ENCODE measurements at places on chromosomes 7 and 10.

- DNase-seq: no peak
Measured at GRCh38 chr7:13952921-13953320, 36.5 kb downstream of the ETV1 start.

GRCh38 chr10:115604627-115605026 lies 511.5 kb downstream of the ATRNL1 start:
- DNase-seq: no peak

- DNase-seq: peak; percentile 63
Measured at GRCh38 chr7:135247746-135248471, 14.3 kb downstream of the STRA8 start.

DNA sequence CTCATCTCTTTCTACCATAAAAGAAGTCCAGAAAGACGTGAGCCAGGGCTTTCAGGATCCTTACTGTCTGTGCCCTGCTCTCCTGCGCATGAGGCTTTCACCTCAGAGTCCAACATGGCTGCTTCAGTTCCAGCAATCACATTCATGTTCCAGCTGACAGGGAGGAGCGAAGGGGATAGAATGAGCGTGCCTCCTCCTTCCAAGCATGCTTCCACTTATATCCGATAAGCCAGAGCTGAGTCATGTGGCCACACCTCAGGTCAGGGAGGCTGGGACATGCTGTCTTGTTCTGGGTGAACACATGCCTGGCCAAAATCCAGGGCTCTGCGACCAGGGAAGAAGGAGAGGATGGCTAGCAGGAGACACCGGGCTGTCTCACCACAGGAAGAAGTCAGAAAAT lies 248.2 kb downstream of the SKAP2 start:
- DNase-seq: no peak

DNA sequence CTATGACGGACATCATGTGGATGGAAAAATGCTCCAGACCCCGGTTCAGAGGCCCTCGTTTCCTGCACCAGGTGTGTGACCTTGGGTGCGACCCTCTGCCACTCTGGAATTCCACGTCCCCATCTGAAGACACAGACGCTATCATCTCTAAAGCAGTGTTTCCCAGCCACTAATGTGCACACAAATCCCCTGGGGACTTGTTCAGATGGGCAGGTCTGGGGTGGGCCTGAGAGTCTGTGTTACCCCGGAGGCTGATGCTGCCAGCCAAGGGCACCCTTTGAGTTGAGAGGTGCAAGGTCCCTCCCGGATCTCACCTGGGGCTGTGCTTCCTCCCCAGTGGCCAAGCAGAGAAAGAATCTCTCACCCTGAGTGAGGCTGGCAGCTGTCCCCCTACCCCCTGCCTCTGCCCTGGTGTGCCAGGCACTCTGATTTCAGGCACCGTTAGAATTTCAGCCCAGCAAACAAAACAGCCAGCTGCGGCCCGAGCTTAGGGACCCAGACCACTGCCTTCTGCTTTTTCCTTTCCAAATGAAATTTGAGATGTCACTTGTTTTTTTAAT lies 90.0 kb downstream of the SLIT1 start:
- DNase-seq: no peak

DNA sequence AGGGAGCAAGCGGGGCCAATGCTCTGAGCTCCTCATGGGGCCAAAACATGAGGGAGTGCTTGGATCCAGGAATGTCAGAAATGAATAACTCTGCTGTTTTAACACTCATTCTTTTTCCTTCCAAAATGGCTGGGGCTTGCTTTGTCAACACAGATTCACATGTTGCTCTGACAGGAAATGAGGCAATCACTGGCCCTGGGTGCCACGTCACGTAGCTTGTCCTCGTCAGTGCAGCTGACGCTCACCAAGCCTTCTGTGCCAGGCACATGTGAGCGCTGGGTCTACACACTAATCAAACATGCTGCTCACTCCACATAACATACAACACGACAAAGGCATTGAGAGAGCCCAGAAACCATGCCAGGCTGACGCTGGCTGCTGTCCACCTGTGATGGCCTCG lies 198.9 kb downstream of the WDR37 start:
- DNase-seq: no peak

DNA sequence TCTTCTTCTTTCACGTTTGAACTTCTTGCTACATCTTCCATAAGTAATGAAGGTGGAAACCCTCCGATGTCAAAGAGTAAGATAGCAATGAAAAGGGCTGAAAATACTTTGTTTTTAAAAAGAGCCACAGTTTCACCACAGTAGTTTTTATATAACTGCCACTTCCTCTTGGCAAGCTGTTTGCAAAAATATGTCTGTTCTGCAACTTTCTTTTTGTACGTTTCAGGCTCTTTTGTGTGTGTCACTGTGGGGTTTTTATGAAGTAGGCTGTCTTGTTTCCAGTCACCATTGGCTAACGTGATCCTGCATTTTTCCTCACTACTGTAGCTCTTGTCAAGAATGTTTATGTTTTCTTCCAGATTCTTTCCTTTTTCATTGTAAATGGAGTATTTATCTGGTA lies 55.6 kb downstream of the SLC16A9 start:
- no peak for DNase-seq

DNA sequence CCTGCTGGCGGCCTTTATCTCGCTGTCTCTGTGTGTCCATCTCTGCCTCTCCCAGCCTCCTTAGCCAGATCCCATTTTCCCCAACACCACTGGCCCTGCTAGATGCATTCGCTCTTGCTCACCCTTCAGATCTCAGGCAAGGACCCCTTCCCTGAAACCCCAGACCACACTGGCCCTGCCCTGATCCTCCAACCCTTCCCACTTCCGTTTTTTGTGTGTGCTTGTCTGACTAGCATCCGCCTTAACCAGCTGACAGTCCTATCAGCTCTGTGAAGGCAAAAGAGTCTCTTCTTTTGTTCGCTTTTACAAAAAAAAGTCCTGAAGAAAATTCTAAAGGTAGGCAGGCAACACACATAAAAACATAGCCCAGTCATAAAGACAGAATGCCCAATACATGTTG lies 28.7 kb downstream of the CHST15 start:
- no peak for DNase-seq

GRCh38 chr7:66627881-66628360 lies 760 bp upstream of the KCTD7 start:
- DNase-seq: peak; percentile 71

DNA sequence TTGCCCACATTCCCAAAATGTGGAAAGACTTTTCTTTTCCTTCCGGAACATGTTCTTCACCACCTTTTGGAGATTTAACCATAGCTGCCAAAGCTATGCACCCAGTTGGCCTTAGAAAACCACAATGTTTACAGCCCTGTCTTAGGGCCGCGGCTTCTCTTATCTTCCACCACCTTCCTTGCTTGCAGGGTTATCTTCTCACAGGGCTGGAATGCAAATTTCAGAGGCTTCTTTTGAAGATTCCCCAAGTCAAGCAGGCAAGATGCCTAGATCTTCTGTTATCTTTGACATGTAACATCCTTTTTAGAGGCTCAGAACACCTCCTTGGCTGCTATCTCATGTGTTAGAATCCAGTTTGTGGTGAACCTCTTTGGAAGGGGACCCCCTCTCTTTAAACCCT lies 11.1 kb downstream of the KCTD7 start:
- no peak for DNase-seq

GRCh38 chr7:7208520-7208919 lies 26.2 kb downstream of the C1GALT1 start:
- DNase-seq: no peak

DNA sequence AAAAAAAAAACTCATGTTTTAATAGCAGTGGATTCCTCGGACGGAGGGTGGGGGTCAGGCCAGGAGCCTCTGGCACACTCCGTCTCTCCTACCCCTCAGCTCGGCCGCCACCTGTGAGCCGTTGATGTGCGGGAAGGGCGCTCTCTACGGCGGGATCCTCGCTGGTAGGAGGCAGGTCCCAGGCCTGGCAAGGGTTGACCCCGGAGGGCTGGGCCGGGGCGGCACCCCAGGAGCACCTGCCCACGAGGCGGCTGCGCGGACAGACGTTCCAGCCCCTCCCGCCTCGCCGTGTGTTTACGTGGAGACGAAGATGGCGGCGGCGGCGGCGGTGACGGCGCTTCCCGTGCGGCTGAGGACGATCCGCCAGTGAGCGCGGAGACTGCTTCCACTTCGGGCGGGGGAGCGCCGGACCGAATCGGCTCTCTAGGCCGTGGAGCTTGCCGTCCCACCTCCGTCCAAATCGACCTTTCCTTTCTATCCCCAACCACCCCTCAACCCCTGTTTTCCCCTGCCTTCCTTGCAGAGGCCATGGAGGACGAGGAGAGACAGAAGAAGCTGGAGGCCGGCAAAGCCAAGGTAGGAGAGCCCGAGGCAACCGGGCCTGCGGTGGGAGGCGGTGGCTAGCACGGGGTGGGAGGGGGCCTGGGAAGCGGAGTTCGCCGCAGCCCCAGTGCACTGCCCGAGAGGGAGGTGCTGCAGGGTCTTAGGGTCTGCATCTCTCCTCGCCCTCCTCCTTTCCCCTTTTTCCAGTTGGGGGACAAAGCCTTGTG lies at the start of gene AKAP9:
TSS of gene AKAP9 (plus strand) at position 291 of the 770 bp plus-strand sequence. CDS start at position 529, 238 bp downstream.
- DNase-seq: peak; percentile 95

DNA sequence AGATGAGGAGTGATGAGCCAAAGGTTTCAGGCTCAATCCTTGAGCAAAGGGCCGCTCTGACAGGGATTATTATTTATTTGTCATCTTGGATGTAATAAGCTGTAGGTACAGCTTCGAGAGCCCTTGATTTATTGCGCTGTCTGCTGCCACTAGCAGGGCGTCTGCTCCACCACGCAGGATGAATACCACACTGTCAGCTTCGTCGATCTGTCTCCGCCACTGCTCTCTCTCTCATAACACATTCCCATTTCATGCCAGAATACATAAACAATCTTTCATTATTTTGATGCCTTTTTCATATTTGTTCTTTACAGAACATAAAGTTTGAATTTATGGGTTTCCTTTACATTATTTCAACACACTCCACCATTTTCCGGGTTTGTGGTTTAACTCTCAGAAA lies 276.6 kb downstream of the LRMDA start:
- no peak for DNase-seq

- no peak for DNase-seq
Measured at GRCh38 chr10:120012131-120012400, 119.5 kb downstream of the SEC23IP start.

DNA sequence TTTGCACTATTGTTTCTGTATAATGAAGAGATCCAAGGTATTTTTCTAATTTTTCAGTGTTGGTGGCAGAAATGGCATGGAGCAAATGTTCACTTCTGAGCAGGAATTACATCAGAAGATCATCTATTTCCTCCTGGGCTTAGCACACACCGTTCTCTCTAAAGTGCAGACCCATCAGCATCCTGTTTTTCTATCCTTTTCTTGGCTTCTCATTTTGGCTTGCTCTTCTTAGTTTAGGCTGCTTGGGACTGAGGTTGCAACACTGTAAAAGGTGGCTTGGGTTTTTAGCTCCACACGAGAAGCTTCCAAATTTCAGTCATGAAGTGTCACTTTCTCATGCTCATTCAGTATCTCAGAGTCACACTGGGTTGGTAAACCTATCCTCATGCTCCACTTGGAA lies 79.9 kb upstream of the SMIM30 start:
- no peak for DNase-seq

GRCh38 chr10:110209454-110209925 lies 2.1 kb downstream of the MXI1 start:
- peak; percentile 44 for DNase-seq

DNA sequence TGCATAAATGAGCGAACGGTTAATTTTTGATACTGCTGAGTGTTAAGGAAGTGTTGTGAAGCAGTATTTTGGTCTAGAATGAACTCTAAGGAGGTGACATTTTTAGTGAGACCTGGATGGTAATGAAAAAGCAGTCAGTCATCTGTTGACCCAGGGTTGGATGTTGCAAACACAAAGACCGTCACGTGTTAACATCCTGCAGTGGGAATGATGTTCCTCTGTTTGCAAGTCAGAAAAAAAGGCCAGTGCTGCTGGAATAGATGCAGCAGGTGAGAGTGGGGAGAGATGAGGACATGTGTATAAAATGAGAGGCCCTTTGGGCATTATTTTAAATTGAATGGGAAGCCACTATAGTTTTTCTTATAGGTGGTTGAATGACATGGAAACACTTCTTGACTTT lies 39.3 kb downstream of the INSYN2A start:
- DNase-seq: no peak

GRCh38 chr7:144720710-144721109 lies 115.1 kb downstream of the TPK1 start:
- DNase-seq: no peak

GRCh38 chr7:27872356-27873275 lies 132.7 kb downstream of the TAX1BP1 start:
- DNase-seq: no peak

DNA sequence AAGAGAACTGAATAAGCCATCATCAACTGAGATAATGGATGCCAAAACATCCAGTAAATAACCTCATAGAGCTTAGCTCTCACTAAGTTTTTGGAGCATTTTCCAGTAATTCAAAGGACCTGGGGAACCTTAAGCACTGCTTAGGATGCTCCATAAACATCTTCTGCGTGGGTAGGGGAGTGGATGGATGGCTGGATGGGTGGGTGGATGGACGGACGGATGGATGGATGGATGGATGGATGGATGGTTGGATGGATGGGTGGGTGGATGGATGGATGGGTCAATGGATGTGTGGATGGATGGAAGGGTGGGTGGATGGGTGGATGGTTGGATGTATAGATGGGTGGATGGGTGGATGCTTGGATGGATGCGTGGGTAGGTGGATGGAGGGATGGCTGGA lies 9.0 kb downstream of the CYP2E1 start:
- DNase-seq: no peak

GRCh38 chr7:50733552-50733951 lies 49.1 kb downstream of the GRB10 start:
- peak; percentile 82 for DNase-seq

DNA sequence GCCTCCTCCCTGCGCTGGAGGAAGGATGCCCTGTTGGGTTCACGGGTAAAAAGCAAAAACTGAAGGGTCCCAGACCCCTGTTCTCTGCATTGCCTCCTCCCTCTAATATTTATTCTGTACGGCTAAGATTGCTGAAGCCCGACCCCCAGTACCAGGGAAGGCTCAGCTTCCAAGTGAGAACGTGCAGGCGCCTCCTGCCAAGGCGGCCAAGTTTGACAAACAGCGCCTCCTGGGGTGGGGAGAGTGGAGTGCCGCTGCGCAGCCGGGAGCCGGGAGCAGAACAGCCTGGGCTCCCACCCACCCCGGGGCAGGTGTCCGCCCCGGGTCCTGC lies 4.7 kb upstream of the EBF3 start:
- DNase-seq: no peak

DNA sequence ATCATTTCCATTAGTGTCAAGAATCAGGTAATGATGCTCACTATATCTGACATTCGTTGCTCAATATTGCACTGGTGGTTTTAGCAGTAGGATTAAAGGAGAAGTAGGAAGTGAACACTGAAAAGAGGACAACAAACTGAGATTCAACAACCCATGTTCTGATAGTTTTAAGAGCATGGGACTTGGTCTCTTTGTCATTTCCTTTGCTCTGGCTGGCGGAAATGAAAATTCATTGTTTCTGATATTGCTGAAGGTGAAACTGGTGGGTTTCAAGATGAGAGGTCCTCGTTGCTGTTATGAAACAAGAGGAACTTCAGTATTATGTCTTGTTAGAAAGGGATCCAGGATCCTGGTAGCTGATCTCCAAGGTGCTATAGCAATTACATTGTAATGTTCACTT lies 129.0 kb downstream of the DNAH11 start:
- no peak for DNase-seq

- no peak for DNase-seq
Measured at GRCh38 chr10:3763035-3763456, 22.0 kb downstream of the KLF6 start.
